Fibroblast of skin of right quadriceps (primary cell): ENCODE measurements at places on chromosomes 7 and 10.
A peak's percentile ranks its signal among the peaks of the same experiment; 100 is the strongest.

DNA sequence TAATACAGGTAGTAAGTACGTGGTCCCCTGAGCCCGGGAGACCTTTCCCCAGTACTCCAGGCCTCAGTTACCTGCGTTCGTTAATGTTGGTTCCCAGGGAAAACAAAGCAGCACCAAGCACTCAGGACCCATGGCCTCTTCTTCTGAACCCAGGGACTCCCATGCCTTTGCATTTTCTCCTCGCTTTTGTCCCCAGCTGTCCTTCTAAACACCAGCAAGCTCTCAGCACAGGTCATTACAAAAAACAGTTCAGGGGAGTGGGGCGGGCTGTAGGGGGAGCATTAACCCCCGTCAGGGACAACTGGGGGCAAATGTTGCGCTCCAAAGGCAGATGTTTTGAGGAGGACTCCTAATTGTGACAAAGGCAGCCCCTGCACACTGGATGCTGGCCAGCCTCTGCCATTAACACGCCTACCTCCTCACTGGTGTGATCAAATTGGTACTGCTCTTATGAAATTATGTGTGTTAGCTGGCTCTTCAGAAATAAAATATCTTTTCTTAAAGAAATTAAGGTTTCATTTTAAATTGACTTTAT, 80.5 kb upstream of the LRGUK start:
- no peak for DNase-seq

DNA sequence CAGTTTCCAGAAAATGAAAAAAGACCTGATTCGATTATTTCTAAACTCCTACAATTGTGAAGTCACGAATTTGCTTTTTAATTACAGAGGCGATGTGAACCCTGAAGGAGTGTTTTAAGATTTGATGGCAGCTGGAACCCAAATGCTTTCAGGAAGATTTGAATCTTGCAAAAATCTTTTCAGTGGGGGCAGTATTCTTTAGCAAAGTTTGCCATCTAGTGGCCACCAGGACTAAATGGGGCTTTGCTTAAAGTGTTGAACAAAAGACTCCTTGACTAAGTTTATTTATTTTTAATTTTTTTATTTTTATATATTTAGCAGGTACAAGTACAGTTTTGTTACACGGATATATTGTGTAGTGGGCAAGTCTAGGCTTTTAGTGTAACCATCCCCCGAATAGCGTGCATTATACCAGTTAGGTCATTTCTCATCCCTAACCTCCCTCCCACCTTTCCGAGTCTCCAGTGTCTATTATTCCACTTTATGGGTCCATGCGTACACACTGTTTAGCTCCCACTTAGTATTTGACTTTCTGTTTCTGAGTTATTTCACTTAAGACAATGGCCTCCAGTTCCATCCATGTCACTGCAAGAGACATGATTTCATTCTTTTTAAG, 98.8 kb downstream of the CACNB2 start:
- peak; percentile 53 for DNase-seq

GRCh38 chr7:122457969-122458368, 153.4 kb upstream of the FEZF1 start:
- no peak for DNase-seq

DNA sequence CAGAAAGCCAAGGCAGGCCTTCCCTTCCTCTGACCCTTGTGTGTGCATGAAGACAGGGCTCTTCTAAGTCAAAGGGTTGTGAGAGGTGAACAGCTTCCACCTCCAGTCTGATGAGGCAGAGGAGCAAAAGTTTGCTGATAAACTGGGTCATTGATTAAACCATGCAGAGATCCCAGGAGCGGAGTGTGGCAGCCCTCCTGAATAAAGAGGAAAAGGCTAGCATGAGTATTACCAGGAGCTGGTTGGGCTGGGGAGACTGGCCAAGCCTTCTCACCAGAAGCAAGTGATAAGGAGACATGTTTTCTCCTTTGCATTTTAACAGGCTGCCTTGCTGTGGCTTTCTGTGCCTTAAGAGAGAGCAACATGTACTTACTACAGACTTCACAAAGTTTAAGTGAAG, 10.2 kb downstream of the LMOD2 start:
- no peak for DNase-seq

- no peak for DNase-seq
These were observed 5.7 kb downstream of the GRID2IP start for GRCh38 chr7:6545398-6546126.

GRCh38 chr7:2823130-2823529, 21.0 kb downstream of the GNA12 start:
- DNase-seq: no peak

DNA sequence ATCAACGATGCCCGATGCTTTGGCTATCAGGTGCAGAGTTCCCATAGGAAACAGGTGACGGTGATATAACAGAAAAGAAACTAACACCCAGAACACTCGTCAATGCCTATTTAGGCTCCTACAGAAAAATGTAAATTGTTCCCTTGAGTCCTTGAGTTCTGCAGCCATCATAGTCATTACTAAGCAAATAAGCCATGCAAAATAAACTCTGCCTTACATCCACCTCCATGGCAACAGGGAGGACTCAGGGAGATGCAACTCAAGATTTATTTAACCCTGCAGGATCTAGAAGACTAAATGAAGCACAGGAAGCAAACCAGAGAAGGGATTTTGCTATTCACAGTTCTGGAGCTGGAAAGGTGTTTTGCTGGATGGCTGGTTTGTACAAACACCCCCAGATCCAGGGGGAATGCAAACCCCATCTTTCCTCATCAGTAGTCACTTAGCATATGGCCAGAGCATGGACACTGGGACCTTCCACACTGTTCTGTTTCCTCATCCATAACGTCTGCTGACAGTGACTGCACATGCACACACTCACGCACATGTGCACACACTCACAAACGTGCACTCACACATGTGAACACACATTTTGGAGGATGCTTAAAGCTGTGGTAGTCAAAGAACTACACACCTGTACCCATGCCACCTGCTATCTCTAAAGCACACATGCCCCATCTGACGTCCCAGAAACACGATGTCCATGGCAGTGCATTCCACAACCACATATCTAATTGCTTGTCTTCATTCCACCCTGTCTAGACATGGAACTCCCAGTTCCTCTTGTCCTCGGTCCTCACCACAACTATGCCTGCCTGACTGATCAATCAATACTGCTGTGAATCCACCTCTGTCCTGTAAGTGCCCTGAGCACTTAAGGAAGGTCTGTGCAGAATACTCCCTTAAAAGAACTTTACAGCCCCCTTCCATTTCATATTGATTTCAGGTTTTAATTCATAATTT, 178.2 kb downstream of the COBL start:
- DNase-seq: no peak

GRCh38 chr7:97167176-97167575, 49.7 kb downstream of the SDHAF3 start:
- DNase-seq: no peak

GRCh38 chr7:50145801-50146338, 52.8 kb upstream of the ZPBP start:
- DNase-seq: no peak

- DNase-seq: no peak
These were observed 127.9 kb downstream of the PPP1R9A start for GRCh38 chr7:95035295-95035694.

- DNase-seq: no peak
These were observed 1226.4 kb downstream of the XPNPEP1 start for GRCh38 chr10:108696792-108697477.

- peak; percentile 3 for DNase-seq
These were observed 58.0 kb upstream of the STRIP2 start for GRCh38 chr7:129376076-129376777.

DNA sequence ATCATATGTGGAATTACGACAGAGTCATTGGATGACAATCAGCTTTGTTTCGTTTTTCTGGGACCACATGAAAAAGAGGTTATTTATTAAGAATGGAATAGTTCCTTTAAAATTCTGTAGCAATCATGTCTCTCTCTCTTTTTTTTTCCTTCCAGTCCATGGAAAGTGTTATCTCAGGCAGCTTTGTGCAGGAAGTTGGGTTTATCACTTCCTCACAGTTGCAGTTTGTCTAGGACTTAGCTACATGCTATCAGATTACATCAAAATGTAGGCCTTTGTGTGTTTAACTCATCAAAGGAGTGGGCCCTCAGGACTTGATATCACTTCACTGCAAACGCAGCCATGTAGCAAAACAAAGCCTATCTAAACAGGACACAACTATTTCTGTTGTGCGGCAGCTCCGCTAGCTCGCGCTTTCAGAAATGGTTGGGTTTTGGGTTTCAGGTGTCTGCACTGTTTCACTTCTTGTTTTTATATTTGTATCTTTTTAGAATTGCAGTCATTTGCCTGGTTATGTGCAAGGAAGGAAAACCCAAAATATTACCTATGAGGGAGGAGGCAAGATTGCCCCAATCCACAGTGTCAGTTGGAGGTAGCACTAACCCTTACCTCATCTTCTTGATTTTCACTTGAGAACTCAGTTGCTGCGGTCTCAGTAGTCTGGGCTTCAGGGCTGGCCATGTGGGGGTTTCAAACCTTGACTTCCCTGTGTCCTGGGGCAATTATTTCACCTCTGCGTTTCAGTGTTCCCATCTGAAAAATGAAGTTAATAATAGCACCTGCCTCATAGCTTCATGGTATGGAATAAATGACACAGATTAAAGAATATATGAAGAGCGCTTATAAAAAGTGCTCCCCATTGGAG, 66.7 kb downstream of the HHEX start:
- DNase-seq: no peak

- DNase-seq: peak; percentile 95
These were observed 82.7 kb downstream of the SPAG6 start for GRCh38 chr10:22427890-22428571.

DNA sequence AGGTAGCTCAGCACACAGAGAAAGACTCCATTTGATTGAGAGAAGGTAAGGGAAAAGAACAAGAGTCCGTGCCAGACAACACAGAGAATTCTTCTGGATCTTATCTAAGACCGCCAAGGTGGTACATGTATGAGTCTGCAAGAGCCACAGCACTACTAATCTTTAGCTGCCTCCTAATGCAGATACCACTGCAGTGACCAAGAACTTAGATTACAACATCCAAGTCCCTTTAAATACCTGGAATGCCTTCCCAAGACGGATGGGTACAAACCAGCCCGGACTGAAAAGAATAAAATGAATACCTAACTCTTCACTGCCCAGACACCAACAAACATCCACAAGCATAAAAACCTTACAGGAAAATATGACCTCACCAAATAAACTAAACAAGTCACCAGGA, 33.3 kb downstream of the TFEC start:
- DNase-seq: no peak

DNA sequence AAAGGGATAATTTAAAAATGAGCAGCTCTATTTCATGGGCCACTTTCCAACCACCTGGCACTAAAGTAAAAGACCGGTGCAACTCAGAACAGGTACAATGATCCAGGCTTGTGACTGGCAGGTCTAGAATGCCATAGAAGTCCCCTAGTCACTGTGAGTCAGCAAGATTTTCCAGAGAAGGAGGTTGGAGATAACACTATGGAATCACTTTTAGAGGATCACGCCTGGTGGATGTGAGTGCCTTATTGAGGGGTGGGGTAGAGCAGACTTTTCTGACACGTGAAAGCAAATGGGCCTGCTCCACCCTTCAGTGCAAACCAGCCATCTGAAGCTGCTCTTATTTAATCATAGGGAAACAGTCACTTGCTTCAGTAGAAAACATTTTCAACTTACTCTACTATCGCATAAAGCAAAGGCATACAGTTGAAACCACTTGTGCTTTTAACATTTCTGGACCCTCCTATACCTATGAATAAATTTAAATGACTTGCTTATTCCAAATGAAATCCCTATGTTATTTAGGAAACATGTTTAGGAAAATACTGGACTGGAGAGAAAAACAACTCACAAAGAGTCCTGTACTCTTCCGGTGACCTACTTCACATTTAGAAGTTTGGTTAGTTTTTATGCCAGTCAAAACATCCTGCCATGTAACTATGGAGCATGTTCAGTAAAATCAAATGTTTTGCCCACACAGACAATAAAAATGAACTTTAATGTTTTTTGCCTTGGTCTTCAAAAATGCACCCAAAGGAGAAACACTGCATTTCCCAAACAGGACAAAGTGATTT, 21.5 kb upstream of the AKR1C1 start:
- no peak for DNase-seq

DNA sequence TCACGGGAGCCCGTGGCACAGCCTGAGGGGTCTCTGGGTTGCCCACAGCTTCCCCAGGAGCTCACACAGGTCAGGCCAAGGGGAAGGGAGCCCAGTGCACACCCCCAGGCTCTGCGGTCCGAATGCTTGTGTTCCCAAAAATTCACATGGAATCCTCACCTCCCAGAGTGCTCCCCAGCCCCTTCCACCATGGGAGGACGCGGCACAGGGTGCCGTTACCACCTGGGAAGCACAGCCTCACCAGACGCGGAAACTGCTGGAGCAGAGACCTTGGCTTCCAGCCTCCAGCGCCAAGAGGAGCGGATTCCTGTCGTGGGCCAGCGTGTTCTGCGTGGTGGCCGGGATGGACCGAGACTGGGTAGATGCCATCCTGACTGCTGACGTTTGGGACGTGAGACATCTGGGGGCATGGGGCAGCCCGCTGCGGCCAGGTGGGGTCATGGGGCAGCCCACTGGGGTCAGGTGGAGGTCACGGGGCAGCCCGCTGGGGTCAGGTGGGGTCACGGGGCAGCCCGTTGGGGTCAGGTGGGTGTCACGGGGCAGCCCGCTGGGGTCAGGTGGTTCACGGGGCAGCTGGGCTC, 149.4 kb downstream of the WDR37 start:
- DNase-seq: no peak

- DNase-seq: peak; percentile 23
These were observed 218.2 kb upstream of the KLF14 start for GRCh38 chr7:130951976-130952876.

GRCh38 chr7:88771417-88771816, 11.9 kb downstream of the ZNF804B start:
- DNase-seq: no peak

DNA sequence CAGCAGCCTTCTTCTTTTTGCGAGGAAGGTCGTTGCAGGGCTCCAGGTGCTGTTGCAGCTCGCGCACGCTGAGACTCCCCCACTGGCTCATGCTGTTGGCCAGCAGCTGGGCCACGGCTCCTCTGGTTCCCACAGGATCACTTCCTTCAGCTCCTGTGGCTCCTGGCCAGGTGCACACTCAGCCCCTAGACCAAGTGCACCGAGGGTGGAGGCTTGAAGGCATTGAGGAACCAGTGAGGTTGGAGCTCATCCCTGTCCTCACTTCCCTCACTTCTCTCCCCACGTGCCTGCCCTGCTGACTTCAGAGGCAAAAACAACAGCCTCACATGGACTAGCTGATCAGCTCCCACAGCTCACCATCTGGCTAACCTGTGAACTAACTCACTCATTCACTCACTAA, 46.2 kb upstream of the ADRB1 start:
- no peak for DNase-seq
